ENCODE measurements at places on chromosomes 2 and 18.

DNA sequence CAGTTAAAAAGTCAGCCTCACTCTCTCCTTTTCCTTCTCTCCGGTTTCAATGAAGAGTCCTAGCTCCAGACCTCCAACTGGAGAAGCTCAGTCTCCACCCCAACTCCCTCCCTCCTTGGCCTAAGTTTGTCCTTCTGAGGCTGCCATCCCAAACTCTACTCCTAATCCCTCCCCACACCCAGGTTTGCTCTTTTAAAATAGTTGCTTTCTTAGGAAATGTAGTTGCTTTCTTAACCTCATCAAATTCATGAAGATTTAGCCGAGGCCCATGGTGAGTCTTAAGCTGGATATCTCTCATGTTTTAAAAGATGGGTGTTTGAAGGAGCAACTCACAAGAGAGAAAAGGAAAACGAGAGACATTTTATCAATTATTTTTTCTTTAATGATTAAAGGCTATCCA lies 937 bp upstream of the LANCL1 start:
- DNase-seq, result no peak

DNA sequence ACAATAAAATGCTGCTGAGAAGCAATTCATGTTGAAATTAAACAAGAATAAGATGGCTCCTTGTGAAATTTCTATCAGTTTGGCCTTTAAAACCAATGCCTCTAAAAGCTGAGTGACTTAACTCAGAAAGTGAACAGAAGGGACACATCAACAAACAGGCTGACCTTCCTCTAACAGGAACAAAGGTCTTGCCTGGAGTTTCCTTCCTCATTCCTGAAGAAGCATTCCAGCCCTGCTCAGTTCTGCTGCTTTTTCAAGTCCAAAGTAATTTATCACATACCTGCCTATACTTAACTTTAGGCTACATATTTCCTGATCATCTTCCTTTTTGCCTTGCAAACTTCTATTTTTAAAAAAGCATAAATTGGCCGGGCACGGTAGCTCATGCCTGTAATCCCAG lies 14.1 kb downstream of the PTRHD1 start:
- no peak for DNase-seq

- DNase-seq, result no peak
These were observed 1485.1 kb upstream of the TMEFF2 start for GRCh38 chr2:193679847-193680246.

DNA sequence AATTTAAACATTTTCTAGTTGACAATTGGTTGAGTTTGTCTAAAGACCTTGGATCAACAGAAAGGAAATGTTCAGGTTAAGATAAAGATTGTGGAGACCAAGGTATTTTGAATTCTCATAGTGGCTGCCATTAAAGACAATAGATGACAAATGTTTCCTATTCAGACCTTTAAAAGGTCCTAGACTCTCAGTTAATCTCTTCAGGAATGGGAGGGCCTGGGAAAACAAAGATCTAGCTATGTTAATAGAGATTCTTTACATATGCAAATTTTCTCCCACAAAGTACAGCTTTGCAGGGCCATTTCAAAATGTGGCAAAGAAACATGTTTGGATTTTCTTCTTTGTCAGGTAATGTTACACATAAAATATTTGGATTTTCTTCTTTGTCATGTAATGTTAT lies 403.9 kb downstream of the SPAG16 start:
- DNase-seq, result no peak

- DNase-seq, result no peak
These were observed 86.5 kb downstream of the INHBB start for GRCh38 chr2:120432293-120432975.

DNA sequence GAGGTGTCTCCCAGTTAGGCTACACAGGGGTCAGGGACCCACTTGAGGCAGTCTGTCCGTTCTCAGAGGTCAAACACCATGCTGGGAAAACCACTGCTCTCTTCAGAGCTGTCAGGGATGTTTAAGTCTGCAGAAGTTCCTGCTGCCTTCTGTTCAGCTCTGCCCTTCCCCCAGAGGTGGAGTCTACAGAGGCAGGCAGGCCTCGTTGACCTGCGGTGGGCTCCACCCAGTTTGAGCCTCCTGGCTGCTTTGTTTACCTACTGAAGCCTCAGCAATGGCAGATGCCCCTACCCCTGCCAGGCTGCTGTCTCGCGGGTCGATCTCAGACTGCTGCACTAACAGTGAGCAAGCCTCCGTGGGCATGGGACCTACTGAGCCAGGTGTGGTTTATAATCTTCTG lies 346.3 kb downstream of the CELF4 start:
- no peak for DNase-seq

GRCh38 chr2:233990261-233990798 lies 60.2 kb upstream of the SPP2 start:
- no peak for DNase-seq

DNA sequence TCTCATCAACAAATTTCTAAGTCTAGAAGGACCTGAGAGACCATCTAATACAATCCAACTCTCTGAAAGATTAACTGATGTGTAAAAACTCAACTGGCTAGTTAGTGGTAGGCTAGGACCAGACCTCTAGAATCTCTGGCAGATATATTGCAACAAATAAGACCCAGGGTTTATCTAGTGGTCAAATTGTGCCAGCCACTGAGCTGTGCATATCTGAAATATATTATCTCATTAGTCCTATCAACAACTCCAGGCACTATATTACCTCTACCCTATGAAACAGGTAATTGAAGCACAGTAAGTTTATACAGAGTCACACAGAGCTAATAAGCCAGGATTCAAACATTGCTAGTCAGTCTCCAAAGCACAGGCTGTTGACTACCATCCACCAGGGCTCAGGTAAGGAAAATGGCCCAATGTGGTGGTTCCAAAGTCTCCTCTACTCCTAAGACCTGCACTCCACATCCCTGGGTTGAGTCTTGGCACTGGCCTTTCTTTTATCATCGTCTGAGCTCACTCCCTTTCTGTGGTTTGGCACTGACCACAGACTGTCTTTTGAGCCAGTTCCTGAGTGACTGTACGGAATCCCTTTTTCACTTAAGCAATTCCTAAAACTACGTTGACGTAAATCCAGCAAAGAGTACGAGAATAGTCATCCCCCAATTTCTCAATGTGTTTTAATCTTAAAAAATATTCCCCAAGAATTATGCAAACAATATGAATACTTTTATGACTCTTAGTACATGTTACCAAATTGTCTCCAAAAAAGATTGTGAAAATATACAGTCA lies 11.9 kb upstream of the PID1 start:
- no peak for DNase-seq

GRCh38 chr2:168613551-168613950 lies 157.5 kb downstream of the CERS6 start:
- DNase-seq, result no peak

GRCh38 chr2:30312916-30313315 lies 81.6 kb downstream of the LBH start:
- DNase-seq, result no peak

GRCh38 chr2:205868053-205868452 lies 185.8 kb downstream of the NRP2 start:
- DNase-seq, result no peak

GRCh38 chr2:98893911-98894321 lies 42.1 kb downstream of the CRACDL start:
- DNase-seq, result no peak

- DNase-seq, result no peak
These were observed 767 bp downstream of the RHOB start for GRCh38 chr2:20447437-20448245.

Data from SIG-M5 (cell line).